Hypothalamus (tissue), 51 donors: ENCODE measurements at places on chromosomes 3 and 15.

GRCh38 chr15:63135281-63135680 is 13.6 kb downstream of the LACTB start:
- no peak for DNase-seq

- DNase-seq: no peak
These were observed 110.0 kb downstream of the AQP9 start for GRCh38 chr15:58247855-58248842.

GRCh38 chr3:37944391-37944842 is 46.2 kb upstream of the VILL start:
- DNase-seq: no peak

- no peak for DNase-seq
These were observed 9.7 kb upstream of the PTPN23 start for GRCh38 chr3:47370887-47371697.

GRCh38 chr3:22565393-22565792 is 637.7 kb upstream of the UBE2E2 start:
- DNase-seq: no peak

DNA sequence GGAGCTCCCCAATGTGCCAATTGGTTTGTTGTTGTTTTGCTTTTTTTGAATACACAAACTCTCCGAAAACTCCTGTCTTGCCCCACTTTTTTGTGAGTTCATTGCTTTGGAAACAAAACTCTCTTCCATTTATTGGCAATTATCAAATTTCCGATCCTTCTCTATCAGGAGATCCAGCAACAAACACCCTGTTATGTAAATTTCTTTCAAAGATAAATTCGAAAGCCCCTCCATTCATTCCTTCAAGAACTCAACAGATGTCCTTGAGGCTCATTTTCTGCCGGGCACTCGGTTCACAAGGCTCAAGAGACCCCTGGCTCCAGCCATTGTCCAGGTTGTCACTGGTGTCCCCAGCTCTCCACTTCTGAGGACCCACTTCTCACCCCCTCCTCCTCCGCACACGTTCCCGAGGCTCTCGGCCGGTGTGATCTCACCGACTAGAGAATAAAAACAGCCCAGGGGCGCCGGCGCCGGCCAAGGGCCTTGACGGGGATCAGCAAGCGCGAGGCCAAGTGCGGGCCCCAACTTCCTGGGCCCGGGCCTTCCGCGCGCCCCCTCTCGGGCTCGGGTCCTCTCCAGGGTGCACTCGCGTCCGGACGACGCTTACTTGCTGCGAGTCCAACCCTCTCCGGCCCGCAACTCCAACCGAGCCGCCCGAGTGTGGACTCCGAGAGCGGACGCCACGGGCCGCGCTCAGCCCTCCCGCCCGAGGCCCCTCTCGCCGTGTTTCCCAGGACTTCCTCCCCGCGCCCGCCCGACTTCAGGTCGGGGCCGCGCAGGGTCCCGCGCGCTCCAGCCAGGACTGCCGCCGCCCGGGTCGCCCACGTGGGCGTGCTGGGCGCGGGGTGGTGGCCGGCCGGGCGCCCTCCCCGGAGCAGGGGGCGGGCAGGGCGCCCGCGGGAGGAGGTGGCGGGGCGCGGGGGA is 533 bp upstream of the SMAD3 start:
- DNase-seq: peak; percentile 25

- DNase-seq: no peak
These were observed 316.9 kb upstream of the UMPS start for GRCh38 chr3:124413393-124413792.

DNA sequence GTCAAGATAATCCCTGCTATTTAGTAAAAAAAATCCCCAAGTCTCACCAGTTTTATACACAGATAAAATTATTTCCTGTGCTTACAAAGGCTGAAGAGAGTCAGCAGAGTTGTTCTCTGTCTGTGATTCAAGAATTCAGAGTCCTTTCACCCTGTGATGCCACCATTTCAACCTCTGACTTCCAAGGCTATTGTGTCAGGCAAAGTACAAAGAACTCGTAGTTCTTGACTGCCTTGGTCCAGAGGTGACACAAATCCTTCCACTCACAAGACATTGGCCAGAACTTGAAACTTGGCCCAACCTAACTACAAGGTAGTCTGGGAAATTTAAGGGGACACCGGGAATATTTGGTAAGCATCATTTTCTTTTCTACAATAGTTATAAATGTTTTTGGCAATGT is 34.9 kb upstream of the CMC1 start:
- no peak for DNase-seq

DNA sequence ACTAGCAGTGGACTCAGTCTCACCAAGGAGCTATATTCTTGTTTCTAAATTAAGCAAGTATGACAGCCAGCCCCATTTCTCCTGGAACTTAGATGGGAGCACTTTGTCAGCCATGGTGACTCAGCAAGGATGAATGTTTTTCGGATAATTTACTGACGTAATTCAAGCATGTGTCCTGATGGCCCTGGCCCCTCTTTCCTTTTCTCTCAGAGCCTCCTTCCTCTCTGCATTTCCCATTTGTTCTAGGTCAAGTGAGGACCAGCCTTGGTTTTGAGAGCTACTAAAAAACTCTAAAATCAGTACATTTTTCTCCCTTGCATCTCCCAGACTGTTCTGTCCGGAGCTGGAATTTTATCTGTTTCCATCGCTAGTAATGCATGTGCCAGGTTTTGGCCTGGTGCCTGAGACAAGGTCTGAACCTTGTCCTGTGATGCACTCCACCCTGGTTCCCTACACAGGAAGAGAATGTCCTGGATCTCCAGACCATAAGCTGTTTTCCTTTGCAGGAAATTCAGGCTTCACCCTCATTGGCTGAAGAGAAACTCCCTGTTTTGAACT is 256.6 kb upstream of the ROPN1 start:
- DNase-seq: no peak

DNA sequence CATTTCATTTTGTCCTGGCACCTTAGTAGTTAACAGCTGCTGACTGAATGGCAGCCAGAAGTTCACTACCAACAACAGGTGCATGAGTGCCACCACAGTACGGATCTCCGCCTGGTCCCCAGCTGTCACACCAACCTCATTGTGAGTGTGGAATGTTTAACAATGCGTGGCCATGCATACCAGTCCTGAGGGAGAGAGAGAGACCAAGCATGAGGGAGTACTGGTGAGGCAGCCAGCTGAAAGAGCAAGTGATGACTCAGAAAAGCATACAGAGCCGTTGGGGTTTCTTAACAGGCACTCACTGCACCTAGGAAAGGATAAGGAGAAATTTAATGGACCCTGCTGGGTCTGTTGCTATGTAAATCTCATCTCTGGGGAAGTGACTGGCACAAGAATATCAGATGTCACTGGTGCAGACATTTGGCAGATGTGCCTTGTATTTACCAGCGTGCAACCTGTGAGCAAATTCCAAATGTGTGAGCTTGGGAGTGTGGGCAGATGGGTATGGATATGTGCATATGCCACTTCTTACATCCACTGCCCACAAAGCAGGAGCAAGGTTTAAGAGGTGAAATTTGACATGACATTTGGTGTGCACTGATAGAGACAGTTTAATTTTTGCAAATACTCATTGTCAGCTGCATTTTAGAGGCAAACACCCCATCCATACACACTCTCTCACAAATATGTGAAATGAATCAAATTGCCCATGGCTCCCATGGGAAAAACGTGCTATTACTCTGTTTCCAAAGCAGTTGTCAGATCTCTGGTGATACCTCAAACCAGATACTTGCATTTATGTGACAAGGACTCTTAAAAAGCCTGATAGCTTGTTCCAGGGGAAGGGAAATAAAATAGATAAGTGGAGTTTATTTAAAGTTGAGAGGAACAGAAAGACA is 245.2 kb upstream of the ARPP21 start:
- no peak for DNase-seq

DNA sequence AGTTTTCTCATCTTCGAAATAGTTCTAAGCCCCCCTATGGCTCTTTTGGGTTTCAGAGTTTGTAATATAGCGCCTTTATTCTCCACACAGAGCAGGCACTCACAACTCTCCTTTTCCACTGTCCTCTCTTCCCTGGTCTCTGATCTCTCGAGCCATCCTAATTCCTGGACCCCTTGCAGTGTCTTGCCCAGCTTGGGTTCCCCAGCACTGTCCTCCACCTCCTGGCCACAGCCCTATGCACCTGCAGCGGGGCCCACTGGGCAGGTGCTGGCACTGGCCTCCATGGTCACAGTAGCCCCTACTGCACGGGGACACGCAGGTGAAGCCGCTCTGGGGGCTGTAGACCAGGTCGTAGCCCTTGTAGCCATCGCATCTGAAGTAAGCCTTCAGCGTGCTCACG is 27.9 kb downstream of the MUC20 start:
- DNase-seq: no peak

DNA sequence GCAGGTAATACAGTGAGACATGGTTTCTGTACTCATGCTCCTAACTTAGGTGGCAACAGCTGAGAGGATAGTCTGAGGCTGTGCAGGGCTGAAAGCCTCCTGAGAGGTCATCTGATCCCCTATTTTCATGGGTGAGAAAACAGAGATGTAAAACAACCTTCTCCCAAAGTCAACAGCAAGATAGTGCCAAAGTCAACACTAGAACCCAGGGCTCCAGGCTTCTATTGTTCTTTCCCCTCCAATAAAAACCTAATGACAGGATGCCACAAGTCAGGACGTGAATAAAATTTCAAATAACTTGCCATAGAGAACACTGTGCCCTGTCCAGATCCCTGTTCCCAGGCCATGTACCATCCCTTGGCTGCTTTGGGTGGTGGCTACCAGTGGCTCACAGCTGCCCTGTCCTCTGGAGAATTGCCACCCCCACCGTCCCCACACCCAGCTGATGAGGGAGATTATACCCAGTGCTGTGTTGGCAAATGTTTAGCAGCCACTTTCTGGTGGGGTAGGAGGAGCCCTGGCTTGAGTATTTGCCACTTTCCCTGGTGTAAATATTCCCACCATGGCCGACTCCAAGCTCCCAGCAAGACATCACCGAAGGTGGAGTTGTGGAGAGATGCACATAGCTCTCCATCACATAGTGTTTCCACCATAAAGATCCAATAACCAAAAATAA is 54.8 kb downstream of the SRGAP3 start:
- DNase-seq: no peak

GRCh38 chr15:65333148-65333820 is 28.8 kb downstream of the RNU5B-1 start:
- DNase-seq: no peak

GRCh38 chr3:11716573-11717290 is 73.0 kb upstream of the VGLL4 start:
- DNase-seq: no peak

DNA sequence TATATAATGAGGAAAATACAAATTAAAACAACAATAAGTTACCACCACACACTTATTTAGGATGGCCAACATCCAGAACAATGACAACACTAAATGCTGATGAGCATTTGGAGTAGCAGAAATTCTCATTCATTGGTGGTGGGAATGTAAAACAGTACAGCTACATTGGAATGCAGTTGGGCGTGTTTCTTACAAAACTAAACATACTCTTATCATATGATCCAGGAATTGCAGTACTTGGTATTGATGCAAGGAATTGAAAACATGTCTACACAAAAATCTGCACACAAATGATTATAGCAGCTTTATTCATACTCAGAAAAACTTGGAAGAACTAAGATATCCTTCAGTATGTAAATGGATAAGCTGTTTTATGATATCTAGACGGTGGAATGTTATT is 594.2 kb downstream of the ZBBX start:
- no peak for DNase-seq

DNA sequence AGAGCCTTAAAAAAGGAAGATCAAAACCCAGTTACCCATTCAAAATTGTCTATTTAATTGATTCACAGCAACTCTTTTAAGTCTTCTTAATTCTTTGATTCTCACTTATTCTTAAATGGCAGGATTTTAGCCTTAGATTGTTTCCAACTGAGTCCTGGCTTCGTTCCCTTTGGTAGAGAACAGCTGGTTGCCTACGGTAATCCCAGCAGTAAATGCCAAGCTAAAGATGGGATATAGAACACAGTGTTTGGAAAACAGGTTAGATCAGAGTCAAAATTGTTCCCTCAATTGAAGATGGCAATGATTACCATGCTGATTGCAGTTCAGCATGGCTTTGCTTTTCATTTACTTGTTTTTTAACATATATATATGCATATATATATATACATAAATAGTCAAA is 300.9 kb downstream of the PYDC2 start:
- DNase-seq: no peak

GRCh38 chr3:135141672-135142071 is 346.6 kb downstream of the EPHB1 start:
- DNase-seq: no peak

DNA sequence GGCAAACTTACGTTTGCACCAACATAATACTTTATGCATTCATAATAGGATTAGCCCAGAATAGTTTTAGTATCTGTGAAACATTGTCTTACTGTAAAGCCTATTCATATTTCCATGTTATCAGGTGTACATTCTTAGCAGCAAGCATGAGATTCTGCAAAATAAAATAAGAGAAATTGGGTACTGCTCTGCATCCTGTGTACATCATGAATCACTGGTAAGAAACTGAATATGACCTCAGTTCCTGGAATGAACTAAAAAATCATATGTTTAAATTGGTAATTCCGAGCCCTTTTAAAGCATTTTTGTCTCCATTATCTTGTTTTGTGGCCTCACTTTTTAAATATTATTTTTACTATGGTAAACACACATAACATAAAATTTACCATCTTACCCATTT is 605.1 kb downstream of the ROBO1 start:
- DNase-seq: no peak

DNA sequence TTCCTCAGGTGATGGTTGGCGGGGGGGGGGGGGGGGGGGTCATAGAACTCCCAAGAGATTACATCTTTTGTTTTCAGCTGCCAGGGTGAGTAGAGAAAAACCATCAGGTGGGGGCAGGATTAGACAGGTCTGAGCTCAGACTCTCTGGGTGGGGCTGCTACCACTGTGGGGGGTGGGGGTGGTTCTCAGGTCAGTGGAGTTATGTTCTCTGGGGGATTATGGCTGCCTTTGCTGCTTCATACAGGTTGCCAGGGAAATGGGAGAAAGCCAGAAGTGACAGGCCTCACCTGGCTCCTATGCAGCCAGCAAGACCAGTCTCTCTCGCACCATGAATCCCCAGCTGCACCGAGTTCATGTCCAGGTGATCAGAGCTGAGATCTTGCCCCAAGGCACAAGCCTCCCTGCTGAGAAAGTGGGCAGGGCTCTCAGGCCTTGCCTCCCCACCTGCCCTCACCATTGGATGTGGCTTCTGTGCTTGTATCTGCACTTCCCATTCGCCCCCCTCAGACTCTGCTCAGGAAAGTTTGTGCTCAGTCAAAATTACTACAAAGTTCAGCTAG is 828.1 kb downstream of the MCTP2 start:
- no peak for DNase-seq

DNA sequence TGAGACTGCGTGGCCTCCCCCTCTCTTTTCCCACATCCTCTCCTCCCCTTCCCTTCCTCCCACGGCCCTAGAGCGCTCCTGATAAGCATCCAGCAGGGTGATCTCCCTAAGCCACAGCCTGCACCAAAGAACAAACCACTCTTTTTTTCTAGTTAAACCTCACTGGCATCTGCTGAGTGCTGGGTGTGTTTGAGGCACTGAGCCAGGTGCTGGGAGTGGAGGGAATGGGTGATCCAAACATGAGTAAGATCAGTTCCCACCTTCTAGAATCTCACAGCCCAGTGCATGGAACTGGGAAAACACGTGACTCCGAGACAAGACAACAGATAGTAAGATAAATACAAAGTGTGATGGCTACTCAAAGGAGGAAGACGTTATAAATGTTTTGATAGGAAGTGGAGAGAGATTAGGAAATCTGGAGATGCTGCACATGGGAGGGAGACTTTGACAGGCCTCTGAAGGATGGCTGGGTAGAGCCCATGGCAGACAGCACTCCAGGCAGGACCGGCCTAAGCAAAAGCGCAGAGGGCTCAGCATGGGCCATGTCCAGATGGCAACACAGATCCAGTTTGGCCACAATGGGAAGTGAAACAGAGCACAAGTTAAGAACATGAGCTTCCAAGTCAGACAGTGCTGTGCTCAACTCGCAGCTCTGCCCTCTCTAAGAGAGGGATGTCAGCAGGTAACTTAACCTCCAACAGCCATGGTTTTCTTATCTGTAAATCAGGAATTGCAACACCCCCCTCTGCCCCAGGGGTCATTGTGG is 55.6 kb downstream of the CCR3 start:
- no peak for DNase-seq
